ENCODE measurements at places on chromosomes 1 and 21.

- peak; percentile 42 for DNase-seq
These were observed 51.4 kb downstream of the KIF21B start for GRCh38 chr1:200971955-200972711.

DNA sequence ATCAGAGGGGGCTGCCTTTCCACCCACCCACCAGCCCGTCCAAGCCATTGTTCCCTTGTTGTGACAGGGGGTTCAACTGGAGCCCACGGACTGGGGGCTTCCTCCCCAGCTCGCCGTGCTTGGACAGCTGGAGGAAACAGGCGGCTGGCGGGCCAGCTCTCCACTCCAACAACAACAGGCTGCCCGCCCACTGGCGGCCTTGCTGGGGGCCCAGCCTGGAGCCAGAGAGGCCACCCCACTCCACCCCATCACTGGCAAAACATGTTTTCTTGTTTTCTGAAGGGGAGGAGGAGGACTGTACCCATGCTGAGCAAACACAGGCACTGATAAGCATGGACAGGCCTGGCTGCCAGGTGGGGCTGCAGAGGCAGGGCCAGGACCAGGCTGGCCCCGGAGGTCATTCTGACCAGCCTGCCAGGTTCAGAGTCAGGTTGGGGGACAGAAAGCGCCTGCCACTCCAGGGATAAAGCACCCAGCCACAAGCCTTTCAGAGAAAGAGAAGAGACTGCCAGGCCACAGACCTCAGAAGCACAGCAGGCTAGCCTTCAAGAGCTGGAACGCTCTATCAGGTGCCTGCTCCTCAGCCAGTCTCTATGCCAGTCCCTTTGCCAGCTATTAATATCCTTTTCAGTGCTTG lies 32.8 kb downstream of the GJA4 start:
- no peak for DNase-seq

- no peak for DNase-seq
These were observed 8.7 kb downstream of the S100B start for GRCh38 chr21:46596201-46596600.

GRCh38 chr1:16092097-16092922 lies 18.9 kb upstream of the FAM131C start:
- no peak for DNase-seq

GRCh38 chr21:29209696-29210095 lies 79.3 kb downstream of the MAP3K7CL start:
- DNase-seq, result no peak

- DNase-seq, result no peak
These were observed 15.7 kb upstream of the FGR start for GRCh38 chr1:27650539-27651175.

DNA sequence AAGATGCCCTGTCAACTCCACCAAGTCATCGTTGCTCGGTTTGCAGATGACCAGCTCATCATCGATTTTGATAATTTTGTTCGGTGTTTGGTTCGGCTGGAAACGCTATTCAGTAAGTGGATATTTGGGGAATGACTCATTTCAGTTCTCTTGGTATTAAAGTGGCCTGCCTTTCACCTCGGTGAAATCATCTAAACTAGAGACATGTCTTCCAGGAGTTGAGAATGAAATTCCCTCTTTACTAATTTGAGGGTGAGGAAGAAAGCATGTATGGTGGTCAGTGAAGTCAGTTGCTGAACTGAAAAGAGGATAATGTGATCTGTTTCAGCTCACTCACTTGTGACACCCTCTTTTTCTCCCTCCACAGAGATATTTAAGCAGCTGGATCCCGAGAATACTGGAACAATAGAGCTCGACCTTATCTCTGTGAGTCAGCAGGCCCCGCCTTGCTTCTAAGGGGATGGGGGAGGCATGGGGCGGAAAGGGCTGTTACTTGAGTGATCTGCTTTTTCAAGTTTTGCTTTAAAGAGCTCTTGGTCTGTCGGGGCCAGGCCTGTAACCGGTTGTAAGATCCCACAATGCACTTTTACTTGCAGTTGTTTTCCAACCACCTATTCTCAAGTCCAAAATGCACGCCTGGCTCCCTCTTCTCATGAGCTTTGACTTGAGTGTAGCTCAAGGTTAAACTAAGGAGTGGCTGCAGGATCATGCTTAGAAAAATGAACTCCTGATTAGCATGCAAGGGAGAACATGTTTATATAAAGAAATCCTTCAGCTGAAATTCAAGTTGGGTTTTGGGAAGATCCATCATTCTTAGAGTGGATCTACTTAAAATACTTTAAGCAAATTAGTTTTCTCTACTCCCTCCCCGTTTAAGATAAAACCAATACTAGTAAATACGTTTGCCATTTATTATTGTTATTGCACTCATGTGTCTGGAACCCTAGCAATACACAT lies 59.8 kb downstream of the CAPN2 start:
- DNase-seq, result no peak

- no peak for DNase-seq
These were observed 33.7 kb downstream of the ARHGEF11 start for GRCh38 chr1:157011845-157012244.

DNA sequence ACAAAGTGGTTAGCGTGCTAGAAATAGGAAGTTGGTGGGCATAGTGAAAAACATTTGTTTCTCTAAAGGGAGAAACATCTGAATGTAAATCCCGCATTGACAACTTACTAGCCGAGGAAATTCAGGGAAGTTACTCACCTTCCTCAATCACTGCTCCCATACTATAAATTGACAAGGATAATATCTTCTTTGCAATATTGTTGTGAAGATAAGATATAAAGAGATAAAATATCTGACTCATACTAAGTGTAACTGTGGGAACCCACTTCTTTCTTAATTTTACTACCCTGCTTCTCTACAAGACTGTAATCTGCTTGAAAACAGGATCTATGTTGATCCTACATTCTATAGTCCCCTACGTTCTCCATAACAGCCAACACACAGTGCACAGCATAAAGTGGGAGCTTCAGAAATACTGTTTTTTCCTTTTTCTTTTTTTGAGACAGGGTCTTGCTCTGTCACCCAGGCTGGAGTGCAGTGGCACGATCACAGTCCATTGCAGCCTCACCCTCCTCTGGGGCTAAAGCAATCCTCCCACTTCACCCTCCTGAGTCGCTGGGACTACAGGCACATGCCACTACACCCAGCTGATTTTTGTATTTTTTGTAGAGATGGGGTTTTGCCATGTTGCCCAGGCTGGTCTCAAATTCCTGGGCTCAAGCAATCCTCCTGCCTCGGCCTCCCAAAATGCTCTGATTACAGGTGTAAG lies 57.4 kb upstream of the C1orf21 start:
- no peak for DNase-seq

GRCh38 chr1:84206375-84206774 lies 62.3 kb downstream of the PRKACB start:
- DNase-seq, result no peak

GRCh38 chr1:7410156-7410555 lies 360.9 kb upstream of the VAMP3 start:
- DNase-seq, result no peak

All from activated T-helper 1 cell treated with anti-CD3 and anti-CD28 coated beads, Interleukin-2, amount 50 U/mL, for 16 hours (primary cell).